ENCODE measurements at places on chromosomes 3 and 15.

GRCh38 chr3:150365132-150365604, 42.9 kb upstream of the TSC22D2 start:
- no peak for DNase-seq

DNA sequence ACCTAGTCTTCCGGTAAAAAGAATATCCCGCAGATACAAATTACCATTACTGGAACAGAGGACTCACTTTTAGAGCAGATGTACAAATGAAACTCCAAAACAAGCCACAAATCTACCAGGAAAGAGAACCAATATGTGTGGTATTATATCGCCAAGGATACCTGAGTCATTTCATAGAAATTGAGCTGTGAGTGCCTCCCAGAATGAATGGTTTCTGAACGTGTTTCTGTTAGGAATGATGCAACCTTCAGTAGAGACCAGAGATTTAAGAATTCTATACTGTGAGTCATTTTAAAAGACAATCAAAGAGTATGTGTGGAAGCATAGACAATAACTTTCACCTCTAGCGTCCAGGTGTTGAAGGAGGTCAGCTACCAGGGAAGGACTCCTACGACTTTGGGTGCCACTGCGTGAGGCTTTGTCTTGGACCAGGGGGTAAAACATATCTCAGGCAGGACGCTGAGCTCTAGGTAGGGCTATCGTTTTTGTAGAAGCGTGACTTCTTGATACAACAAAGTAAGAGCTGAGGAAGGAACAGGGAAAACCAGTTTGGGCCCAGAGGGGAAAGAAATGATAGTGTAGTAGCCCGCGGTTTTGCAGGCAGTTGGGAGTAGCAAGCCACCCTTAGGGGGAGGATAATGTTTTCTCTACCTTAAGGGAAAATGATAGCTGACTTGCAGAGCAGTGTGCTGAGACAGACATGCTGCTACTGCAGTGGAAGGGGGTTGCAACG, 210.4 kb downstream of the TP63 start:
- no peak for DNase-seq

DNA sequence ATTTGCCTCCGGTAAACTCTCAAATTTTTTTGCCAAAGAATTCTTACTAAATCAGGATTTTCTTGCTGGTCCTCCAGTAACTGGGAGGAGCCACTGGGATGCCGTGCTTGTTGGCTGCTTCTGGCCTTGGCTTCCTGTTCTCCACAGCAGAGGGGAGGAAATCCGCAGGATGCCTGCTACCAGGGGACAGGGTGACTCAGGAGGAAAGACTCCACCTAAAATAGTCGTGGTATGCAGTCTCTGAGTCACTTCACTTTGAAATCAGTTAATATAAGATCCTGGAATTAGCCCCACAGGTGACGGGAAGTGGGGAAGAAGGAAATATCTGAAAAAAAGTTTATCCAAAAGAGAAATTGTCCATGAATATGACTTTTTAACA, 6.5 kb upstream of the TM4SF18 start:
- no peak for DNase-seq

- no peak for DNase-seq
These were observed 63.3 kb downstream of the RPL22L1 start for GRCh38 chr3:170806676-170807075.

DNA sequence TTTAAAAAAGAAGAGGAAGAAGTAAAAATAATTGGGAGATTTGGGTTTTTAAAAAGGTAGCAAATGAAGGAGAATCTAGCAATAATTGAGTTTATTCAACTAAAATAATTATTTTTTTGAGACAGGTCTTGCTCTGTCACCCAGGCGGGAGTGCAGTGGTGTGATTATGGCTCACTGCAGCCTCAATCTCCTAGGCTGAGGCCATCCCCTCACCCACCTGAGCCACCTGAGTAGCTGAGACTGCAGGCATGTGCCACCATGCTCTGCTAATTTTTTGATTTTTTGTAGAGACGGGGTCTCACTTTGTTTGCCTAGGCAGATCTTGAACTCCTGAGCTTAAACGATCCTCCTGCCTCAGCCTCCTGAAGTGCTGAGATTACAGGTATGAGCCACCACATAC, 27.7 kb upstream of the ARF4 start:
- DNase-seq = no peak

GRCh38 chr3:128481438-128481942, 11.5 kb downstream of the GATA2 start:
- DNase-seq = no peak

GRCh38 chr3:54360320-54360719, 238.0 kb downstream of the CACNA2D3 start:
- DNase-seq = no peak

DNA sequence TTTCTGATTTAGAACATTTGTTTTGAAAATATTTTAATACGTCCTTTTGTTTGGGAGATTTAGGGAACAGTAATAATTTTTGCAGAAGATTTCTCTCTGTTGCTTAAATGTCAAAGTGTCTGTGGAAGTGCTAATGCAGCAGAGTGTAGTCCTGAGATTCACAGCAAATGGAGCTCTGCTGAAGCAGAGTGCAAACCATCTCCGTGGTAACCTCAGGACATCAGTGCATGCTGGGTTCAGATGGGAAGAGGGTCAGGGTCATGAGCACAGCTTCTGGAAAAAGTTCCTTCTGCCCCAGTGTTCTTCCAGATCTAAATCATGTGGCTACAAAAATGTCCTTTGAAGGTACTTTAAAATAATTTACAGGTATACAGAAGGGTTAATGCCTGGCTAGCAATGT, 39.9 kb upstream of the SLC9A9 start:
- no peak for DNase-seq

DNA sequence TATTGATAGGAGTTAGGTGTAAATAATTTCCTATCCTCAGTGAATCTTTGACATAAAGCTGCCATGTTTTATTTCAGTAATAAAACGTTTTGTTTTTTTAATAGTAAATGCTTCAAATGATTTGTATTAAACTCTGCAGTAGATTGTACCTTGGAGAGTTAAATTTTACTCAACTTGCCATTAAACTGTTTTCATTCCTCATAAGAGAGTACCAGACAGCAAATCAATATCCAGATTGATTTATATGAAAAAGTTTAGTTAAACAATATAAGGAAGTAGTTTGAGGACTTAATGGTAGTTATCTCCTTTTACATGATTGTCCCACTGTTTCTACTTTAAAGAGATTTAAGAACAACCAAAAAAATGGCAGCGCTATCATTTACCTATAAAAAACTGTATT, 18.4 kb downstream of the ALDH1A2 start:
- no peak for DNase-seq

GRCh38 chr15:43285609-43286037, 18.9 kb upstream of the TGM5 start:
- peak; percentile 21 for DNase-seq

GRCh38 chr3:115623044-115623868, at the start of gene GAP43:
TSS of gene GAP43 (plus strand) at chr3:115623510. CDS start at chr3:115623690, 180 bp downstream.
- DNase-seq = no peak

- no peak for DNase-seq
These were observed 9.2 kb downstream of the GATA2 start for GRCh38 chr3:128483657-128484403.

- DNase-seq = no peak
These were observed 51.8 kb downstream of the RGMA start for GRCh38 chr15:93036951-93037819.

DNA sequence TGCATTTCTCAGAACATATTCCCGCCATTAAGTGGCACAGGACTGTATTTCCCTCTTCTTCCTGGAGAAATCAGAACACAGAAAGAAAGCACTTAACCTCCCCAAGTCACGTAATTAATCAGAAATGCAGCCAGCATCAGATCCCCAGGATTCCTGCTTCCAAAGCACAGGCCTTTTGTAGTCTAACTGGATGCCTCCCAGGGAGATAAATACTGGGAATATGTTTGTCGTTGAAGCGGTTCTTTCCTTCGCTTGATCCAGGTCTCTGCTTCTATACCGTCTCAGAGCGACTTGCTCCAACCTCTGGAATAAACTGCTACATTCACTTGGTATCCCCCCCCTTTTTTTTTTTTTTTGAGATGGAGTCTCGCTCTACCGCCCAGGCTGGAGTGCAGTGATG, 198.6 kb downstream of the KBTBD8 start:
- no peak for DNase-seq

- no peak for DNase-seq
These were observed 69.1 kb downstream of the MB21D2 start for GRCh38 chr3:192848371-192849233.

DNA sequence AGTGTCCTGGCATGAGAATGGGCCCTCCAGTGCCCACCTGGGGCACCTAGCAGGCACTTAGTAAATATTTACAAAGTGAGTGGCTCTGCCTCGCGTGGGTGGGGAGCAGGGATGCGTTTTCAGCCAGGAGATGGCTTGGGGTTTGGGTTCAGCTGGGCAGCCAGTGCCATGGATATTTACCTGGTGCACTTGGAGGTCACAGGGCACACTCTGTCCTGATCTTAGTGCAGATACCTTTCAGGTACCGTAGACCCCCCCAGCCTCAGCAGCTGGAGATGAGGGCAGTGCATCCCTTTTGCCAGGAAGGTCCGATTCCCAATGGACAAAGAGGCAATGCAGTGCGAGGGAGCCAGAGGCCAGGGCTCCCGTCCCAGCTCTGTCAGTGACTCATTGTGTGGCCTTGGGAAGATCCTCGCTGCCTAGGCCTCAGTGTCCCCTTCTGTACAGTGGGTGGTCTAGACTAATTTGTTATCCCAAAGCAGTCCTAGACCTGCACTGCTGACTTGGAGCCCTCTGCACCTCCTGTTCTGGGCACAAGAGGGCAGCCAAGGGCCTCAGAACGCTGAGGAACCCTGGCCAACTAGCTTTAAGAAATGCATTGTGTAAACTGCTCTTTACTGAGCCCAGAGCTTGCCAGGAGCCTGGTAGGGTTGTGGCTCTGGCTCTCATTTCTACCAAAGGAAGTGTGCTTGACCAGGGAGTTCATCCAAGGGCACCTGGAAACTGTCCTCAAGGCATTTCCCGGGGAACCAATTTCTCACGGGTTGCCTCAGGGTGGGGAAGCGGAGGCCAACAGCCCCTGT, 16.0 kb downstream of the HDAC11 start:
- peak; percentile 18 for DNase-seq

GRCh38 chr3:71786551-71786950, 1.6 kb upstream of the PROK2 start:
- no peak for DNase-seq

DNA sequence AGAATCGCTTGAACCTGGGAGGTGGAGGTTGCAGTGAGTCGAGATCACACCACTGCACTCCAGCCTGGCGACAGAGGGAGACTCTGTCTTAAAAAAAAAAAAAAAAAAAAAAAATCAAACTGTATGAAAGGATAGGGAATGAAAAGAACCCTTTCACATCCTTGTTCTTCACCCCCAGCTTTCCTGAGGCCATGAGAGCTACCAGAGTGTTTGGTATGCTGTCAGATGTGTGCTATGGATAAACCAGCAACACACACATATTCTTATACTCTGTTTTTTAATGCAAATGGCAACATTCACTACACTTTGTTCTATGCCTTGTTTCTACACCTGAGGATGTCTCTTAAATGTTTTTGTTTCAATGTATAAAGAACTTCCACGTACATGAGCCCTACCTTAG, 33.5 kb downstream of the RPL22L1 start:
- DNase-seq = no peak

Measured in NCI-H187 (cell line).